ENCODE measurements at places on chromosomes 7 and 10. TPM values are rescaled to one million over a fixed set of nuclear protein-coding genes. Genes with fewer than 3 reads are reported as not detected.

DNA sequence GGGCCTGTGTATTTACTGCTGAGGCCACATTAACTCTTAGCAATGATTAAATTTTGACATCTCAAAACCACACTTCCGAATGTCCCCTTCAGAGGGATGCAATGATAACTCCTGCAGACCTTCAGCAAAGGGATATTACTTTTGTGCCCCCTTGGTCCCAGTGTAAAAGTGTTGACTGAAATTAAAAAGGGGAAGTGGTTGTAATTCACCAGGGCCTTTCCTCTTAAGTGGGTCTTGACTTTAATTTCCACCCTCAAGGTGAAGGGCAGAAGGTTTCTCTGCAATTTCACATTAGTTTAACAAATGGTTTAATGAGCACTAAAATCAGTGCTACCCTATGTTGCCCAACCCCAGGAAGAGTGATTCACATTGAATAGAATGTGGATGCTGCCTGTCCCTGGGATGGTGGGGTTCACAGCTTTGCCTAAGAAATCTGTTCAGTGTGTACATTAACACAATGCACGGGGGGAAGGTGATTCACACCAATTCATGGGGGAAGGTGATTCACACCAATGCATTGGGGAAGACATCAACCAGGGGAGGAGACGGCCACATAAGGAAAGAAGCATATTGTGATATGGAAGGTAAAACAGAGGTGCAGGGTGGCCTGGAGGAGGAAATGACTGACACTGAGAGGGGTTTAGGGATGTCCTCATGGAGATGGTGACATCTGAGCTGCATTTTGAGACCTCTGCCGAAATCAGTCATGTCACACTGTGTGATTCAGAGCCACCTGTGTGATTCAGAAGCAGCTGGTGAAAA lies 19.4 kb upstream of the TNS3 start:
- DNase-seq = peak; percentile 94

DNA sequence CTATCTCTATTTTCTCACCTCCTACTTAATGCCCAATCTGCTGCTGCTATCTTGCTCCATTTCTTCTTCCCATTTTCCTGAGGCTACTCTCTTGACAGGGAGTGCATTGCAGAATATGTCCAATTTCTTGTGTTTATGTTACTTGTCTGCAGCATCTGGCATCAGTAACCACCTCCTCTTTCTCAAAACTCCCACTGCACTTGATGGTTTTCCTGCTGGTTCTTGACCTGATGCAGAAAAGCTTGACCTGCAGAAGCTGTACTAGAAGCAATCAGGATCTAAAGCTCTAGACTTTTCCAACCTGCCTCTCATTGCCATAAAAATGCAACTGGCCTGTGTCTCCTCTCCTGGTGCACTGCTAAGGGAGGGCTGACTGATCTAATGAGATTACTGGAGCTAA lies 287.8 kb downstream of the ZEB1 start:
- no peak for DNase-seq

DNA sequence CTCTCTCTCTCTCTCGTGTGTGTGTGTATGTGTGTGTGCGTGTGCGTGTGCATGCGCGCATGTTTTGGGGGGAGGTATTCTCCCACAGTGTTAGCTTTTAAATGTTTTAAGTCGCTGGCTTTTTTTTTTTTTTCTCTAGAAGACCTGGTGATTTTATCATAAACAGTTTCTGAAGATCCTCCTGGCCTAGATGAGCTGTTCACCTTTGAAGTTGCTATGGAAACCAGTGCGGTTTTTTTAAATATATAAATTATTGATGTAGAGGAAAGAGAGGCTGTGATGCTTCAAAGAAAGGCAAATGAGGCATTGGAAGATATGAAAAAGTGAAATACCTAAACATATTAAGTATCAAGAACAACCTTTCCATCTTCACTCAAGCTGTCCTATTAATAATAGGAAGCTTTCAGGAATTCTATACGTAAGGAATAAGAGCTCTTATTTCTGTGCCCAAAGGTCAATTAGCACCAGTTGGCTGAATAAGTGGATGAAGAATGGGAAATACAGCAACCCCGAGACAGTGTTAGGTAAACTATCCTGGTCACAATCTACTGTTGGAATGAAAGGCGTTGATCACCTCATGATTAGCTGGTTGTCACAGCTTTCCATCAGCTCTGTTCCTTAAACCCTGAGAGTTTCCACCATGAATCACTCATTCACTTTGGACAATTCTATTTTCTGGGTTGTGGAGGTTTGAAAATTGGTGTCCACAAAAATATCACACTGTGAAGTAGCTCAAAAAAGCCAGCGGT lies 66.5 kb upstream of the SLC35G1 start:
- no peak for DNase-seq

RBM48 gene
- total RNA-seq = 13.2 TPM

SPDYE2B gene
- not detected for total RNA-seq
